ENCODE measurements at places on chromosomes 5 and 9.

GRCh38 chr9:85215961-85216360 lies 525.8 kb downstream of the AGTPBP1 start:
- H3K27ac ChIP-seq, result no peak overlapping the region
- DNase-seq, result no peak
- no peaks in the 10 kb centered on the region for H3K36me3 ChIP-seq

- H3K27ac ChIP-seq, result no peak overlapping the region
- no peaks in the 10 kb centered on the region for H3K36me3 ChIP-seq
- no peaks in the 10 kb centered on the region for H3K27me3 ChIP-seq
Measured at GRCh38 chr5:173187054-173187743, 42.9 kb downstream of the BNIP1 start.

- peak overlapping the region; percentile 76 for H3K27ac ChIP-seq
- peaks cover 74% of the 10 kb centered on the region for H3K4me1 ChIP-seq
- no peak for DNase-seq
- peaks cover 20% of the 10 kb centered on the region for H3K36me3 ChIP-seq
Measured at GRCh38 chr9:121298689-121299466, 30.9 kb downstream of the GSN start.

GRCh38 chr9:125146247-125146646 lies 2.9 kb upstream of the SCAI start:
- H3K27me3 ChIP-seq, result no peaks in the 10 kb centered on the region
- no peaks in the 10 kb centered on the region for H3K36me3 ChIP-seq
- H3K27ac ChIP-seq, result no peak overlapping the region

DNA sequence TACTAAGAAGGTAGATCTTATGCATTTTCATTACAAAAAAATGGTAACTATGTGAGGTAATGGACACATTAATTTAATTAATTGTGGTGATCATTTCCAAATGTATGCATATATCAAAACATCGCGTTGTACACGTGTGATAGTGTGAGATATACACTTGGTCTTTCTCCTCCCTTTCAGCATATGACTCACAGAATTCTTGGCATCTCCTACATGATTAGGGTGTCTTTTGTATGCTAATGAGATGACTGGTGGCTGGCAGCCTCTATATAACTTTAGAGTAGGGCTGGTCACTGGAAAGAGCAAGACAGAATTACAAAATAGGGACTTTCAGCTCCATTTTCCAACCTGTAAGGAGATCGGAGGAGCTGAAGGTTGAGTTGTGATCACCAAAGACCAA lies 1167.6 kb downstream of the CDH12 start:
- DNase-seq, result no peak
- H3K36me3 ChIP-seq, result no peaks in the 10 kb centered on the region
- H3K4me3 ChIP-seq, result no peak overlapping the region
- no peaks in the 10 kb centered on the region for H3K4me1 ChIP-seq

DNA sequence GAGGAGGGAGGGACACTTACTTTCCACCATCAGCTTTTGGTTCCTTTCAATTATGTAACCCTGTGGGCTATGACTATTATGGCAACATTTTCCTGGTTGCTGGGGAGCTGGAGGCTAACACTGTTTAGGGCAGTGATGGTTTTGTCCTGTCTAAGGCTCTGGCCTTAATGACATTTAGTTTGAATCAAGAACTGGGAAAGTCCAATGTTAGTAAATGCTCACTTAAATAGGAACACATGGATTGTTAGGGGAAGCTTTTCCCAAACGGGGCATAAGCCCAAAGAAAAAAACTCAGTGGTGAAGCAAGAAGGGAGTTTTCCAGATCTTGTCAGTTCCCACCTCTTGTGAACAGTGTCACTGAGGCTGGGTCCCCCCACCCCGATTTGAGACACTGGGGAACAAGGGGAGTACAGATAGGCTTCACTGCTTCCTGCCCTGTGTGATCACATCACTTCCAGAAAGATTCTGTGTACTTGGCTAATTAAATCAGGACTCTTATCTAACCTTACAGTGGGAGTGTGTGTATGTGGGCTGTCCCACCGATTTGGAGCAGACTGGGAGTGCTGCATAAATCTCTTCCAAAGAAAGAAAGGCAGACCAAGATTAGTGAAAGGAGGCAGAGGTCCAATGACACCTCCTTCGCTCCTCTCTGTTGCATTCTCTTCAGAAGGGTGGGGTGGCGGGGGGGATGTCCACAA lies 206.4 kb downstream of the PTTG1 start:
- no peak overlapping the region for H3K27ac ChIP-seq
- no peaks in the 10 kb centered on the region for H3K4me1 ChIP-seq
- no peaks in the 10 kb centered on the region for H3K36me3 ChIP-seq
- no peaks in the 10 kb centered on the region for H3K27me3 ChIP-seq
- DNase-seq, result no peak
- no peak overlapping the region for H3K4me3 ChIP-seq

DNA sequence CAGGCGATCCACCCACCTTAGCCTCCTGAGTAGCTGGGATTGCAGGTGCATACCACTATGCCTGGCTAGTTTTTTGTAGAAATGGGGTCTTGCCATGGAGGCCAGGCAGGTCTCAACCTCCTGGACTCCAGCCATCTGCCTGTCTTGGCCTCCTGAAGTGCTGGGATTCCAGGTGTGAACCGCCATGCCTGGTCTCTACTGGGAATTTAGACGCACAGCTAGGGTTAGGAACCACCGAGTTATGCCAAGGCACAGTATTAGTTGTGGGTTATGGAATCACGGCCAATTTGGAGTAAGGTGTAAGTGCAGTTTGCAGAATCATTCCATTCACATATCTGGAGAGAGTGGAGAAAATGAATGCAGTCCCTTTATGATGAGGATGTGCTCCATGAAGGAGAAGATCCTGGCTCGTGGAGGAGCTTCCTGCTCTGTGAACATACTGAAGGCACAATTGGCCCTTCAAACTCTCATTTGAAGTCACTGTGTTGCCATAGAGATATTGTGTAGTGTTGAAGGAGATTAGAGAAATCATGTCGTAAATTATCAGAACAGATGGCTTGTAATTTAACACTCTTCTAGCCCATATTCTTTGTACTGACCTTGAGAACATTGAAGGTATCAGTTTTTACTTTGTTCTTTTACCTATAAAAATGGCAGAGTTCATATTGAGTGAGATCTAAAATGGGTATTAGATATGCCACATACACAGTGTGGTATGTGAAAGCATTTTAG lies 18.8 kb downstream of the TRIO start:
- H3K27me3 ChIP-seq, result no peaks in the 10 kb centered on the region
- H3K27ac ChIP-seq, result no peak overlapping the region
- H3K4me1 ChIP-seq, result peaks cover 4% of the 10 kb centered on the region
- H3K36me3 ChIP-seq, result no peaks in the 10 kb centered on the region

DNA sequence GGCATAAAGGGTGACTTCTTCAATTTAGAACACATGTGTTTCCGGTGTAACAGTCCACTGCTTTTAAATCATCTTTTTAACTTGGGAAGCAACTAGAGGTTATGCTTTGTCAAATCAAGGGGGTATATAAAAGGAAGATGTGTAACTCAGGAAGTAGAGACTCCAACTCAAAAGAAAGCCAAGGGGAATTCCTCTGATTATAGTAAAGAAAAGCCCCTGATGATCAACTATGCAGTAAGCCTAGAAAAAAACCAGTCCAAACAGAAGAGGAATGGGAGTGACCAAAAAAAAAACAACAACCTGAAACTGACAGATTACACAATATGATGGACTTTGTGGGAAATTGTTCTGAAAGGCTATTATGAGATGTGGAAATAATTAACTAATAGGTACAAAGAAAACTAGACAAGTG lies 90.3 kb downstream of the AK8 start:
- DNase-seq, result no peak
- H3K27ac ChIP-seq, result no peak overlapping the region
- H3K27me3 ChIP-seq, result no peaks in the 10 kb centered on the region
- H3K4me1 ChIP-seq, result no peaks in the 10 kb centered on the region
- H3K4me3 ChIP-seq, result no peak overlapping the region
- no peaks in the 10 kb centered on the region for H3K36me3 ChIP-seq

GRCh38 chr5:157540707-157541446 lies 34.7 kb downstream of the ADAM19 start:
- H3K4me1 ChIP-seq, result peaks cover 77% of the 10 kb centered on the region
- peaks cover 10% of the 10 kb centered on the region for H3K36me3 ChIP-seq
- H3K4me3 ChIP-seq, result peak overlapping the region; percentile 13
- DNase-seq, result peak; percentile 83

- H3K4me1 ChIP-seq, result no peaks in the 10 kb centered on the region
- no peak overlapping the region for H3K27ac ChIP-seq
- H3K4me3 ChIP-seq, result no peak overlapping the region
- no peaks in the 10 kb centered on the region for H3K27me3 ChIP-seq
- no peaks in the 10 kb centered on the region for H3K36me3 ChIP-seq
Measured at GRCh38 chr9:24698881-24699518, 153.3 kb upstream of the IZUMO3 start.

DNA sequence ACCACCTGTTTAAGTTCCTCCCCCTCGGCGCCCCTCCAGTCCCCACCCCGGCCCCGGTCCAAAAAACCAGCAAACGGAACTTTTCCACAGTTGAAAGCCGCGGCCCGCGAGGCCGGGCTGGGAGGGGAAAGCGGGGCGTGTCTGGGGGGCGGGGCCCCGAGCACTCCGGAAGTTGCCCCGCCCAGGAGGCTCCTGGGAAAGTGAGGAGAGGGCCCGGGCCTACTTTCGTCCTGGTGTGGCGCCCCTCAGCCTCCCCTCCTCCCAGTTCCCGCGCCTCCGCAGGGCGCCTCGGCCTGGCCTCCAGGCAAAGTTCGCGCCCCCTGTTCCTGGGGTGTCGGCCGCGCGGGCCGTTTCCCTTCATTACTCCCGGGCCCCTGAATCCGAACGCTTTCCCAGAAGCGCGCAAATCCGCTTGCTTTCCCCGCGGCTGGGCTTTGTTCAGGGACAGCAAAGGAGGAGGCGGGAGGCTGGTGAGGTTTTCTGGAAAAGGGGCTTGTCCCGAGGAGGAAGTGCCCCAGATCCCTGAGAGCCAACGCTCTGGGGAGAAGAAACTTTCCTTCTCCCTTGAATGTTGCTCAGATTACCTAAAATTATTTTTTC lies 4.5 kb upstream of the DMRT3 start:
- no peak overlapping the region for H3K27ac ChIP-seq
- H3K27me3 ChIP-seq, result peaks cover 96% of the 10 kb centered on the region
- peak overlapping the region; percentile 22 for H3K4me3 ChIP-seq
- DNase-seq, result no peak
- no peaks in the 10 kb centered on the region for H3K36me3 ChIP-seq
- H3K4me1 ChIP-seq, result peaks cover 48% of the 10 kb centered on the region

DNA sequence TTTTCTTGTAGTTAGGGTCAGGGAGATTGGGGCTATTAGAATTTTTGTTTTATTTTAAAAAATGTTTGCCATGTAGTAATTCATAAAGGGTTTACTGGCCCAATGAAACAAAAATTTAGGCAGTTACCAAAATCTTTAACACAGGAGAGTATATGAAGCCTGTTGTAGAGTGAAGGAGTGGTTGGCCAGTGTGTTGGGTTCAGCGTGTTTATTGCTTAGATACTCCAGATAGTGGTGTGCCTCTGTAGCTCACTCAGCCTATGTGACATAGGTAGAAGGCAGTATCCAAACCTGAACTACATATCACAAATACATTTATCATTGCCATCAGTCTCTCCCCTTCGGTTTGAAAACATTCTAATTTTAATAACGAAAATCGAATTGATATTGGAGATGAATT lies 1.2 kb downstream of the TEK start:
- no peak for DNase-seq
- H3K4me1 ChIP-seq, result no peaks in the 10 kb centered on the region
- no peaks in the 10 kb centered on the region for H3K36me3 ChIP-seq
- H3K4me3 ChIP-seq, result peak overlapping the region; percentile 29
- H3K27me3 ChIP-seq, result no peaks in the 10 kb centered on the region

DNA sequence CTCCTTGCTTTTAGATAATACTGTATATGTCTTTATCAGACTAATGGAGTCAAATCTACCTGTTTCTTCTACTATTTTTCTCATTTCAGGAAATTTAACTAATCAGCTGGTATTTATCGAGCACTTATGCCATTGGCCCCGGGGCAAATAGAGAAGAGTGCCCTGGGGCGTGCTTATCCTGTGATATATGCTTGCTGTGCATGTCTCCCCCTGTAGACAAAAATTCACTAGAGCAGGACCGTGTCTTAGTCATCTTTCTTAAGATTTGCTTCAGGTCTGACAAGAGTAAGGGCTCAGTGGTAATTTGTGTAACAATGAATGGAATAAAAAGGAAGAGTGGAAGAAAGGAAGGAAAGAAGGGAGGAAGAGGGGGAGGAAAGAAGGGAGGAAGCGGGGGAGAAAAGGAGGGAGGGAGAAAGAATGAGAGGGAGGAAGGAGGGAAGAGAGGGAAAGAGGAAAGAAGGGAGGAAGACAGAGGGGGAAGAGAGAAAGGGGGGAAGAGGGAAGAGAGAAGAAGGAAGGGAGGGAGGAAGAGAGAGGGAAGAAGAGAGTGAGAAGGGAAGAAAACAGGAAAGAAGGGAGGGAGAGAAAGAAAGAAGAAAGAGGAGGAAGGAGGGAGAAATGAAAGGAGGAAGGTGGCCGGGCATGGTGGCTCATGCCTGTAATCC lies 295.7 kb upstream of the PANK3 start:
- no peak overlapping the region for H3K4me3 ChIP-seq
- no peak for DNase-seq
- H3K27ac ChIP-seq, result no peak overlapping the region
- H3K27me3 ChIP-seq, result peaks cover 10% of the 10 kb centered on the region
- H3K4me1 ChIP-seq, result peaks cover 21% of the 10 kb centered on the region

DNA sequence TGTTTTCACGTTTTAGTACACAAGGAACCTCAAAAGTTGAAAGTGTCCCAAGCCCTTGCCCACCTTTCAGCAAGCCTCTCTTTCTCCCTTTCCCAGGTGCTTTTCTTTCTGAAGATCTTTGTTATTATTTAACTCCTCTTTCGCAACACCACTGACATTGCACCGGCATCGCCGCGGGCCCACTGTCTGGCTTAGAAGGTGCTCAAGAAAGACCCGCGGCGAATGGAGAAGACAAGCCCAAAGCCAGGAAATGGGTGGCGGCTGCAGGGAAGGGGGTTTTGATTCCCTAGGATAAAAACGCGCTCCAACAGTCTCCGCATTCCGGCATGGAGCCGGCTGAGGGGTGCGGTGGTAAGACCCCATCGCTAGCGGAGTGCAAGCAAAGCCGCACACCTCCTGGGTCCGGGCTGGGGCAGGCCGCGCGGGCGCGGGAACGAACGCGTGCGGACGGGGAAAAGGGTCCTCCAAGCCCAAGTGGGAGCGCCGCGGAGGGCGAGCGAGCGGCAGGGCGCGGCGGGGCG lies 404 bp upstream of the AFAP1L1 start:
- H3K4me1 ChIP-seq, result no peaks in the 10 kb centered on the region
- H3K36me3 ChIP-seq, result no peaks in the 10 kb centered on the region

DNA sequence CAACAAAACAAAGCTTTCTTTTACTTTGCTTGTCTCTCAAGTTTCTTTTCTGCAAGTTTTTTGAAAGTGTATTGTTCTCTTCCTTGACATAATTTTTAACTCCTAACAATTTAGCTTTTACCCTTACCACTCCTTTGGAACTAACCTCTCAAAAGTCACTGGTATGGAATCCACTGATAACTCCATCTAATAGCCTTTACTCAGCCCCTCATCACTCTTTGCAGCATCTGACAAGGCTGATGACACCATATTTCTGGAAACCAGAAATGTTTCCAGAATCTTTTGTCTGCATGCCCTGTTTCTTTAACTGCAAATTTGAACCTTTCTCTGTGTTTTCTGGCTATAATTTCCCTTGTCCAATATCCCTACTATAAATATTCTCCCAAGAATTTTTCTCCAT lies 46.5 kb downstream of the ZNF474 start:
- no peak overlapping the region for H3K4me3 ChIP-seq
- no peak overlapping the region for H3K27ac ChIP-seq
- no peak for DNase-seq
- H3K36me3 ChIP-seq, result no peaks in the 10 kb centered on the region
- no peaks in the 10 kb centered on the region for H3K4me1 ChIP-seq
